ENCODE measurements at places on chromosomes 16 and 17.

DNA sequence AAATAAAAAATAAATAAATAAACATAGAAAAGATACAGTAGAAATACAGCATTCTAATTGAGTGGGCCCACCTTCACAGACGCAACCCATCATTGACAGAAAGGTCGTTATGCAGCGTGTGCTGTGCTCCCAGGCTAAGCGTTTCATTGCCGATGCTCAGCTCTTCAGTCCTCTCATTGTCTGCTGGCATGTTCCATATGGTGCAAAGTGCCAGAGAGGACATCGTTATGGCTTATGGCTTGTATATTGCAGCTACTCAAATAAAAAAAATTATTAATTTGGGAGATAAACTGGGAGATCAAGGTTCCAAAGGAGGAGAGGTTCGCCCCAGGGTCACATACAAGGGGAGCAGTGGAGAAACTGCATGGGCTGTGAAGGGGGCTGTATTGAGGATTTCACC, 11.3 kb upstream of the UBALD2 start:
- DNase-seq: no peak

GRCh38 chr17:45043813-45044540, 7.5 kb downstream of the DCAKD start:
- no peak for DNase-seq

GRCh38 chr17:18021372-18021771, 17.6 kb downstream of the ATPAF2 start:
- no peak for DNase-seq

- DNase-seq: no peak
Measured at GRCh38 chr17:4110152-4110551, 32.7 kb downstream of the ZZEF1 start.

GRCh38 chr17:8436169-8436843, 622 bp downstream of the NDEL1 start:
- no peak for DNase-seq

DNA sequence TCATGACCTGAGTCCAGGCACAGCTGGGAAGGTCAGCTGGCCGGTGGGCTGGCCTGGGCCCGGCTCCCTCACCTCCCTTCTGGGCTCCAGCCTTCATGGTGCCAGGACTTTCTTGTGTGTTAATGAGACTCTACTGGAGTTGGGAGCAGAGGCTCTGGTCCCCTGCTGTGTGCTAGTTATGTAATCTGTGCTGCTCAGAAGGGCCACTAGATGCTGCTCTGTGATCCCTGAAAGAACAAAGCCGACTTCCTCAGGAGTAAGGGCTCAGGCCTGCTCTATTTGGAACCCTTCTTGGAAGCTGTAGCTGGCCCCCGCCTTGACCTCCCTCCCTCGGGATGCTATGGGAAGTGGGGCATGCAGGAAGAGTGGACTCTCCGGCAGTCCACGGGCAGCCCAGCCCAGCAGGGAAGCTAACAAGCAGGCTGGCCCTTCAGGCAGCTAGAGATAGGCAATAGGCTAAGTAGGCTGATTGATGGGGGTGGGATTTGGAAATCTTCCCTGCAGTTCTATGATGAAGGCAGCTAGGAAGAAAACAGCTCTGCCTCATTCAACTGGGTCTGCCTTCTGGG, 3.3 kb upstream of the CDK5R1 start:
- DNase-seq: peak; percentile 79

DNA sequence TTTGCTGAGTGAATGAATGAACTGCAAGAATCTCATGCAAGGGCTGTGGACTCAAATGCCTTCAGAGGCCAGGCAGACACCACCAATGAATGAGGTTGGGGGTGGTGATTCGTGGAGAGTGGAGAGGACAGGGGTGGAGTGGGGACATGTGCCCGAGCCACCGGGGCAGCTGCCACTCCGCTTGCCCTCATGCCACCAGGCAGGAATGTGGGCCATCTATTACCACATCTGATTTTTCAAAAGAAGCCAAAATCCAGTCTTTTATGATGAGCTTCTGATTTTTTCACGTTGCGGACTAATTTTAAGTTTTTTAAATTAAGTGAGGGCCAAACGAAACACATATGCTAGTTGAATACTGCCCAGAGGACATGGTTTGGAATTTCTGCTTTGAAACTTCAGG, 67.1 kb upstream of the SMURF2 start:
- no peak for DNase-seq

DNA sequence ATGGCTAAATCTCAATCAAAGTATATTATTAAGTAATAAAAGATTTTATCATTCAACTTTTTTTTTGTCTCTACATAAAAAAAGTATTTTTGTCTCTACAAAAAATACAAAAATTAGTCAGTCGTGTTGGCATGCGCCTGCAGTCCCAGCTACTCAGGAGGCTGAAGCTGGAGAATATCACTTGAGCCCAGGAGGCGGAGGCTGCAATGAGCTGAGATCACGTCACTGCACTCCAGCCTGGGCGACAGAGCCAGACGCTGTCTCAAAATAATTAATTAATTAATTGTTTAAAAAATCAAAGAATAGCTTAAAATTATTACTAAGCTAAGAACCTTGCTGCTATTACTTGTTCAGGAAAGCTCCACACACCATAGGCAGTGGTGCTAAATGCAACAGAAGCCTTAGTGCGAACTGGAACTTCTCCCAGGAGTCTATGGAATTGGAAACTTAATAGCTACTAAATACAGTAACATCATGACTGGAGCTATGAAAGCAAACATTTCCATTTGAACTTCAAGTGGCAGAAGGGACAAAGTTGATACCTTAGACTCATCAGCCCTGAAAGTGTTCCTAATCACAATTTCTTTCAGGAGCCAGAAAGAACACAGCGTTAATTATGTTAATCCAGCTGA, 22.6 kb downstream of the ADCY9 start:
- DNase-seq: no peak

- DNase-seq: no peak
Measured at GRCh38 chr17:79952265-79952877, 83.3 kb downstream of the TBC1D16 start.

DNA sequence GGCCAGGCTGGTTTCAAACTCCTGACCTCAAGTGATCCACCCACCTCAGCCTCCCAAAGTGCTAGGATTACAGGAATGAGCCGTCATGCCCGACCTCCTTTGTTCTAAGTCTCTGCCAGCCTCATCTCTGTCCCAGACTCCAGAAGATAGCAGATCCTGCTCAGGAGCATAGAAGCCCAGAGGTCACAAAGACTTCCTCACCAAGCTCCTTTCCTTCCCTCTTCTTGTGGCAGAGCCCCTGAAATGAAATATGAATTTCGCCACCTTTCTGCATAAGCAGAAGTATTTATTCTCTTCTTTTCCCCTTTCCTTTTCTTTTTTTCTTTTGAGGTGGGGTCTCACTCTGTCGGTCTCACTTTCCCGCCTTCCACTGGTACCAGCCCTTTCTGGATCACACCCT, 11.5 kb upstream of the PIPOX start:
- DNase-seq: no peak

GRCh38 chr17:2343421-2343820, 6.1 kb downstream of the SGSM2 start:
- no peak for DNase-seq

- no peak for DNase-seq
Measured at GRCh38 chr16:20411055-20411454, 1.7 kb downstream of the ACSM5 start.

DNA sequence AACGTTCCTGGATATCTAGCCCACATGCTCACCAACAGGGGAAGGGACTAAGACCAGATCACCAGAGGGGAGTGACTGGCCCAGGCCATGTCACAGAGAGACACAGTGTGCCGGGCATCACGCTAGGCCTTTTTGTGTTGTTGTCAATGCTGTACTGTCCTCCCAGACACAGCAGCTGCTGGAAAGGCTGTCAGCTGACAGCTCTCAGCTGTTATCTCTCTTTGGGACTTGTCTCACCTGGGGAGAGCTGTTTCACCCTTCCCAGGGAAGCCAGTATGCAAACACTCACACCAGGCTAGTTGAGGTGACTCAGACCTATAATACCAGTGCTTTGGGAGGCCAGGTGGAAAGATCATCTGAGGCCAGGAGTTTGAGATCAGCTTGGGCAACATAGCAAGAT, 19.4 kb downstream of the UNC45B start:
- no peak for DNase-seq

DNA sequence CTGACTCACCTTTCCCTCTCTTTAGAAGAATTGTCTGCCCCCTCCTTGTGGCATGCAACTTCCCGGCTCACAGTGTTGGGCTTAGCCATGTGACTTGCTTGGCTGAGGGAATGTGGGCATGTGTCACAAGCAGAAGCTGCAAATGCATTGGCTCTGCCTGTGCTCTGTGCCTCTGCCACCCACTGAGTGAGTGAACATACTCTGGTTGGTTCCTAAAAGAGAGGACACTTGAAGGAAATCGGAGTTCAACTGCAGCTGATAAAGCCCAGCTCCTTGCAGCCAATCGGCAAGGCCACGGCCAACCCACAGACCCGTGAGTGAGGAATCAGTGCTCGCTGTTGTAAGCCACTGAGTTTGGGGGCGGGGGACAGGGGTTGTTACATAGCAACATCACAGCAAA, 10.9 kb upstream of the GINS2 start:
- DNase-seq: no peak

GRCh38 chr16:12793120-12793864, 10.4 kb downstream of the CPPED1 start:
- no peak for DNase-seq

- DNase-seq: no peak
Measured at GRCh38 chr16:59459806-59460205, 725.7 kb upstream of the GOT2 start.

DNA sequence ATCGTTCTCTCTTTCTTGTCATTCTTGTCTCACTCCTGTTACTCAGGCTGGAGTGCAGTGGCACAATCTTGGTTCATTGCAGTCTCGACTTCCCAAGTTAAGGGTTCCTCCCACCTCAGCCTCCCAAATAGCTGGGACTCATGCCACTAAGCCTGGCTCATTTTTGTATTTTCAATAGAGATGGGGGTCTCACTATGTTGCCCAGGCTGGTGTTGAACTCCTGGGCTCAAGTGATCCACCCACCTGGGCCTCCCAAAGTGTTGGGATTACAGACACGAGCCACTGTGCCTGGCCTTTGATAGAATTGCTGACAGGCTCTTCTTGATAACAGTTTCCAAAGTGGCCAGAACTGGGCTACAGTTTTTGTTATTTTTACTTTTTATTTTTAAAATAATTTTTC, 32.3 kb downstream of the TPPP3 start:
- DNase-seq: no peak

- no peak for DNase-seq
Measured at GRCh38 chr16:67021321-67021720, 7.6 kb upstream of the CBFB start.

- no peak for DNase-seq
Measured at GRCh38 chr16:53864819-53865493, 161.0 kb downstream of the FTO start.

DNA sequence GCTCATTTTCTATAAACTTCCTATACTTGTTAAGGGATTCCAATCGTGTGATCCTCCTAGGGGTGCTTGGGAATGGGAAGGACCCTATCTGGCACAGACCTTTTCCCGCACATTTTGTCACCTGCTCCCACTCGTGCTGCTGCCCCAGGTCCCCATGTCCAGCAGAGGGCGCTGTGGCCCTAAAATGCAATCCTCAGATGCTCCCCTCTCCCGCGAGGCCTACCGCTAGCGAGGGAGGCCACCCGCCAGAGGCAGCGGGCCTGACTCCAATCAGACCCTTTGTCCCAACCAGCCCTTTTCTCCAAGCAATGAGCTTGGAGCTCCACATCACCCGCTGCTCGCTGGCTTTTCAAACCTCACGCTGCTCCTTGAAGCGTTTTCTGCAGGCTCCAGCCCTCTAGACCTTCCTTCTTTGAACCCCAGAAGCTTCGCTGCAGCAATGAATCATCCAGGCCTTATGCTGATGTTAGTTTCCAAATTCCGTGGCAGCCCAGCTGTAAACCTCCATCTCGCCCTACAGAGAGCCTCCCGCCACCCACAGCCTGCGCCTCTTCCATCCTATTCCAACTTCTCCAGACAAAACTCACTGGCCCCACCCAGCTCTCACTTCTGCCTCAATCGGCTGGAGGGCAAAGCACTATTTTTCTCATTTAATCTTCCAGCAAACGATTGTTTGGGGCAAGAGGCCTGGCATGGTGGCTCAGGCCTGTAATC, 23.6 kb upstream of the FZD2 start:
- peak; percentile 35 for DNase-seq

- DNase-seq: no peak
Measured at GRCh38 chr17:37717627-37718323, 27.1 kb downstream of the HNF1B start.

DNA sequence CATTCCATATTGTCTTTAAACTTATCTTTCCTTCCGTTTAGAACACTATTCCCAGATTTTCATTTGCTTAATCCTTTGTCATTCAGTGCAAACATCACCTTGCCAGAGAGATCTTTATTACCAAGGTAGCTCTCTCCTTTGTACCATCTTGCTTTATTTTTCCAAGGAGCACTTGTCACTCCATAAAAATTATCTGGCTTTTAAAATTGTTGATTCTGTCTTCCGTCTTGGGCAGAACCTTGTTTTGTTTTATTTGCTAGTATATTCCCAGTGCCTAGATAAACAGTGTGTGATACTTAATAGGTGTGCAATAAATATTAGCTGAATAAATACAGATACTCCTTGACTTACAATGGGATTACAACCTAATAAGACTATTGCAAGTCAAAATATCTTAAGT, 327.7 kb downstream of the UTP18 start:
- DNase-seq: no peak

- DNase-seq: no peak
Measured at GRCh38 chr17:57987581-57988300, at the start of gene VEZF1. Gene VEZF1, minus strand, starts transcription at chr17:57988254. Its CDS starts 143 bp downstream, at chr17:57988111.

DNA sequence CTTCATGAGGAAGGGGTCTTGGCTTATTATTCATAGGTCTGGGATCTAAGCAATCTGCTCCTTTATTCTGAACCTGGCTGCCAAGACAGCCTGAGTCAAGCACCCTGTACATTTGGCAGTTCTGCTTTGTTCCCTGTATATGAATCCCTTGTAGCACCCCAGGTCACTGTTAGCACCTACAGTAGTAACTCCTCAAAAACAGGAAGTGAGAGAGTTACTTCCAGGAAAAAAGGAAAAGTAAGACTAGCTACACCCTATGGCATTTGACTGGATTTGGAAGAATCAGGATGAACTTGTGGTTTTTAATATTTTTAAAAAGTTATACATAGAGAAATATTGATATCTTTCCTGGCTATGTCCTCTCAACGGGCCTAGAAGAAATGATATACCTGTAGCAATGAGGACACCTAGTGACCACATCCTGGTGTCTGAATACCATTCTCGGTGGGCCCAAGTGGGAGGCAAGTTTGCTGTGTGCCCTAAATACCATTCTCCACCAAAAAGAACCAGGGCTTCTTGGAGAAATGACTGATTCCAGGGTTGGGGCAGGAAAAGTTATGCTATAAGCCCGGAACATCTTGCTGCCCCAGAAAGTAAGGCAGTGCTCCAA, 9.9 kb downstream of the ANKRD40 start:
- DNase-seq: no peak

DNA sequence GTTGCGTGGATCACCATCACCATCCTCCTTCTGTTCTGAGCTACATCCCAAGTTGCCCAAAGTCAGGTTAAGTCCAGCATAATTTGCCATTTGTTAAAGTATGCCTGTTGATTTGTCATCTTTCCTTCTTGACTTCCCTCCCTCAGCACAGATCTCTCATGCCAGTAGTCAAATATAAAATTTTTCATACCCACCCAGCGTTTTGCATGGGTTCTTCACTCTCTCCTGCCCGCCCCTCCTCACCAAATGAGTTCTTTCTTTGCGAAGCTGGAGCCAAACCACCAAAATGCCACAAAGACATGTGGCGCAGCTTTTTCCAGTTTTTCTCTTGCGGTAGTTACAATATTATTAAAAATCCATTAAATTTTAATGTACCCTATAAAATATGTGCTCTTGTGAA, 167.2 kb downstream of the MSI2 start:
- no peak for DNase-seq
